Central memory CD8-positive, alpha-beta T cell (primary cell): ENCODE measurements at places on chromosomes 5 and 9.

DNA sequence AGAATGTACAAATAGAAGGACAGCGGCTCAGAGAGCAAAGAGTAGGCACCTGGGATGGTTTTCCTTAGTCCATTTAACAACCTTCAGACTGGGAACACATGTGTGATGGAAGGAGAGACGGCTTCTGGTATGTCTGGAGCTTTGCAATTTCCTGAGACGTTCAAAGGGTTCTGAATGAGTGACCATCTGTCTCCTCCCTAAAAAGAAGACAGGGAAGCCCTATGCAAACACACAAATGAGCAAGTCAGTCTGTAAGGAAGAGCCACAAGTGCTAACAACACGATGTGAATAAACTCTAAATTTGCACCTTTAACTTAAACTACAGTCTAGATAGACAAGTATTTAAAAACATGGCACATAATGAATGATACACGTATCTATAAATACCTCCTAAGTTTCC is 391.0 kb downstream of the ICE1 start:
- no peak for DNase-seq

DNA sequence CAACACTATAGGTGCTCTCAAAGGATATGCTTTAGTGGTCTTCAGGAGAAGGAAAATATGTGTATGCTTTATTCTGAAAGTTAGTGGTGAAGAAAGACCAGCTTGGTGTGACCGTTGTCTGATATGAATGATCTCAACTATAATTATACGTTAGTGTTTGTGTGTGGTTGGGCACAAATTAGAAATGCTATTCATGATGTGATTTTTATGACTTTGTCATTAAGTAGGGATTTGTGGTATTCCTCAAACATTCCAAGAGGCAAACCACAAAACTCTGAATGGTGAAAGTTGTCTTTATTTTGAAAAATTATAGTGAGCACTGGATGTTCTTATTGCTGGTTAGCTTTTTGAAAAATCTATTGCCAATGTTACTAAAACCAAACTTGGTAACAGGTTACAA is 6.2 kb upstream of the F2R start:
- no peak for DNase-seq

DNA sequence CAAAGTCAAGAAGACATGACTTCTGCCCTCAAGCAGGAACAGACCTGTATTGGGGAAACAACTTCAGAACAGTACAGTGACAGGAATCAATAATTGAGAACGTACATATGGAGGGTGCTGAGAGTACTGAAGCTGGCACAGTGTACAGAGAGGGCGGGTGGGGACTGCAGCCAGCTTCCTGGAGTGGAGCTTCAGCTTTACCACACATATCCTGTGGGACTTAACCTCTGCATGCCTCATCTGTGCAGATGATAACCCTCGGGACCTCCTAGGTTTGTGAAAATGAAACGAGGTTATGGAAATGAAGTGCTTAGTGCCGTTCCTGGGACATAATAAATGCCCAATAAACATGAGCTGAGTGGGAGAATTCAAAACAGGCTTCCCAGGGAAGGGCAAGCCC is 22.1 kb upstream of the RARS1 start:
- no peak for DNase-seq

DNA sequence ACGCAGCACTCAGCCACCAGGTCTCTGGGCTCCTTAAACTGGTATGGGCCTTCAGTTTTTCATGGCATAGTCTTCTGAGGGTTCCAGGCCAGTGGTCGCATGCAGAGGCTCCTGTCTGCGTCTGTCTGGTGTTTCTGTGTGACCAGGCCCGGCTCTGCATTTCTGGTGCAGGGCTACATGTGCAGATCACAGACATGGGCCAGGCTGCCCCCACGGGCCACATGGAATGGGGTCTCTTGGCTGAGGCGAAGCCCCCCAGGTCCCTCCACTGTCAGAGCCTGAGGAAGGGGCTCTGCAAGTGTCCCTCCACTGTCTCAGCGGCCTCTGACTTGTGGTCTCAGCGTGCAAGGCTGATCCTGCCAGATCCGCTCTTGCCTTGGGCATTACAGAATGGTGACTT is 15.6 kb upstream of the CARD19 start:
- no peak for DNase-seq

GRCh38 chr9:35652829-35653209 is 2.1 kb upstream of the SIT1 start:
- DNase-seq, result no peak

GRCh38 chr9:72721067-72721466 is 199.7 kb downstream of the TMC1 start:
- no peak for DNase-seq

GRCh38 chr9:131744720-131745201 is 4.9 kb upstream of the RAPGEF1 start:
- DNase-seq, result no peak

DNA sequence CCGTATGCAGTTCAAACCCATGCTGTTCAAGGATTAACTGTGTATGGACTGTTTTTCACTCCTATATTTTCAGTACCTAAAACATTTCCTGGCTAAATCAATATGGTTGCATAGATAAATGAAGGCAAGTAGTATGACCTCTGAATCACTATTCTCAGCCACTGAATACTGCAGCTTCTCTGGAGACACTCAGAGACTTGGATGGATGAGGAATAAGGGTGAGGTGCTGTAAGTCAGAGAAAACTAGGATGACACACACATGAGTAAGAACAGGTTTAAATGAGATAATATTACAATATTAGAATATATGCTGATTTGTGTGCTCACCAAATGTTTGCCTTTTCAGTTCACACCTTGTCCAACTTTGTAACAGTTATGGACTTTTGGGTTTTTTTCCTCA is 26.0 kb upstream of the ANXA1 start:
- DNase-seq, result no peak

DNA sequence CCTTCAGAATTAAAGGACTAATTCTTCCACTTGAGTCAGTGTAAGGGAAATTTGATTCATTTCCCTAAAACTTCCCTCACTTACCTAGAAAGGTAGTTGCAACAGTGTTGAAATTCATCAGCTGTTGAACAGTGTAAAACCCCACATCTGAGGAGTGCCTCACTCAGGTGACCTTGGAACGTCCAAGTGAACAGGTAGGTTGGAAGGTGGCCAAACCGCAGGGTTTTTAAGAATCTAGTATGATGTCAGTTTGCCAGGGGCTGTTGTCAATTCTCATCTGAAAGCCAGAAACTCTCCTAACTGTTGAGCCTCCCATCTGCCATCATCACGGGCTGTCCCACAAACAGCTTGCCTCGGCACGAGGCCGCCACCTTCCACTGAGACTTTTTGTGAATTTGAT is 105.7 kb downstream of the TMEM174 start:
- no peak for DNase-seq

- no peak for DNase-seq
Measured at GRCh38 chr5:111743988-111744387, 13.0 kb downstream of the NREP start.

- DNase-seq, result no peak
Measured at GRCh38 chr9:94867281-94867841, 140.9 kb downstream of the AOPEP start.

DNA sequence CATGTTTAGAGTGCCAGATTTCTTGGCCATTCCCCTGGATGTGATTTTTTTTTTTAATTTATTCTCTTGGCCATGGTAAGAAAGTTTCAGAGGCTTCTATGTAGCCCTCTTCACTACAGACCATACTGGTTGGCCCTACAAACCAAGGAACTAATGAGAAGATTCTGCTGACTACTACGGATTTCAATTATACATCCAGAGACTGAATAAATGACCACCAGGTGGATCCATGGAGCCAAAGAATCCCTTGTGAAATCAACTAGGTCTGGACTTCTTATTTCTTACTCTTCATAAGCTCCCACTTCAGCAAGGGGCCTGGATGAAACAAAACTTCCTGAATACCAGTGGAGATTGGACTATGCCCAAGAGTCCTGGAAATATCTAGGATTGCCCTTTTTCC is 27.6 kb downstream of the ZNF622 start:
- DNase-seq, result no peak

GRCh38 chr5:18397371-18397770 is 763.1 kb downstream of the TAF11L14 start:
- no peak for DNase-seq

GRCh38 chr5:54491326-54491725 is 26.2 kb upstream of the SNX18 start:
- DNase-seq, result no peak

- DNase-seq, result no peak
Measured at GRCh38 chr9:83247732-83248131, 184.8 kb upstream of the RASEF start.

- DNase-seq, result no peak
Measured at GRCh38 chr5:66415208-66415607, 181.0 kb upstream of the MAST4 start.

- no peak for DNase-seq
Measured at GRCh38 chr9:137453643-137454081, 5.5 kb downstream of the NSMF start.
